ENCODE measurements at places on chromosomes 6 and 20.

GRCh38 chr20:23513164-23513563, 22.2 kb downstream of the CST8 start:
- no peak for DNase-seq

GRCh38 chr6:156771047-156771446, 6.1 kb upstream of the ARID1B start:
- DNase-seq: no peak

- no peak for DNase-seq
Observed at GRCh38 chr6:135842618-135843392, 8.7 kb upstream of the PDE7B start.

- no peak for DNase-seq
Observed at GRCh38 chr6:70673601-70674000, 5.9 kb downstream of the SMAP1 start.

DNA sequence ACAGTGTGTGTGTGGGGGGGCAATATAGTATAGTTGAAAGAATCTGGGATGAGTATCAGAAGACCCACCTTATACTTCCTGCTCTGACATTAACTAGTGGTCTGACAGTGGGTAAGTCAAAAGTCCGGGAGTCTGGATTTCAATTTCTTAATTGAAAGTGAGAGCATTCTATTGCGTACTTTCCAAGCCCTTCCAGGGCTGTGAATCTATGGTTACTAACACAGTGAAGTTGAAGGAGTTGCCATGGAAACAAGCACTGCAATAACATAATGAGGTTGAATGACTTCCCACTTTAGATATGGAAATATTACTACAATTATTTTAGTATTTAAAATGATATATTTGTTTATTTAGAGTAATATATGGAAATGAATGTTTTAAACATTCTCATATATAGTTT, 80.2 kb downstream of the MLIP start:
- no peak for DNase-seq

GRCh38 chr6:169092375-169092774, 161.3 kb downstream of the THBS2 start:
- DNase-seq: no peak

DNA sequence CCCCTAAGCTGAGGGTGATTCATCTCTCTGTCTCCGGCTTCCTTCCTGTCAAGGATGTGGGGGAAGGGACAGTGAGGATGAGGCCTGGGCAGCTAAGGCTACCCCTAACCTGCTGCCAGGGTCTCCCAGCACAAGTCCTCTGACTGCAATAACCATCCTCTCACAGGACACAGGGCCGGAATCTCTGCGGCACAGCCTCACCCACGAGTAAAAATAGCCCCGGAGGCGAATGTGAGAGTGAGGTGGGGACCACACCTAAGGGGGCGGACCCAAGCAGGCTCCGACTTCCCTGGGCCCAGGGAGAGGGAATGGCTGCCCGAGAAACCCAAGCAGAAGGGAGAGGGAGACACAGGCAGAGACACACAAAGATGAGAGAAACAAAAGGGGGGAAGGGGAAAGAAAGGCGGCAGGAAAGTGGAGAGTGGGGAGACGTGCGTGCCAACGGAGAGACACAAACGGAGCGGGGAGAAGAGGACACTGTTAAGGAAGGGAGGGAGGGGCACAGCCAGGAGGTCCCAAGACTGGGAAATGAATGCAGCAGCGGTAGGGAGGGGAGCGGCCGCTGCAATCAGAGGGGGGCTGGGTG, 1.4 kb downstream of the CLIC1 start:
- DNase-seq: peak; percentile 39

GRCh38 chr6:104700371-104701185, 159.1 kb downstream of the HACE1 start:
- DNase-seq: no peak

GRCh38 chr6:12160326-12160725, 129.8 kb upstream of the EDN1 start:
- DNase-seq: no peak

GRCh38 chr6:170423814-170424603, 117.5 kb downstream of the FAM120B start:
- DNase-seq: no peak

GRCh38 chr6:87213364-87213763, 58.0 kb downstream of the ZNF292 start:
- DNase-seq: no peak

DNA sequence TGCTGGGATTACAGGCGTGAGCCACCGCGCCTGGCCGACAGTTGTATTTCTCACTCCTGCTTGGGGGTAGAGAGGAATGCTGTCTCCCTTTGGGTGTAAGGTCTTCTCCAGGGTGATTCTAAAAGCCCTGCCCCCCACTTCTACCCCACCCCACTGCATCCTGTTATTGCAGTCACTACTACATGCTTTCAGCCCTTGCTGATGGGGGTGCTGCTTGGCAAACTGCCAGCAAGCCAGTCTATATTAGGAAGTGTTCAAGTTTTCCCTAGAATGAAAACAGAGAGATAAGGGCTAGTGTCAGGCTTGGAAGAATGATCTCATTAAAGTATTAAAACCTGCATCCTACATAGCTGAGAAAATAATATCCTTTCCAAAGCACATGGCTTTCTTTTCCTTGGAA, 31.3 kb downstream of the TTI1 start:
- DNase-seq: no peak

DNA sequence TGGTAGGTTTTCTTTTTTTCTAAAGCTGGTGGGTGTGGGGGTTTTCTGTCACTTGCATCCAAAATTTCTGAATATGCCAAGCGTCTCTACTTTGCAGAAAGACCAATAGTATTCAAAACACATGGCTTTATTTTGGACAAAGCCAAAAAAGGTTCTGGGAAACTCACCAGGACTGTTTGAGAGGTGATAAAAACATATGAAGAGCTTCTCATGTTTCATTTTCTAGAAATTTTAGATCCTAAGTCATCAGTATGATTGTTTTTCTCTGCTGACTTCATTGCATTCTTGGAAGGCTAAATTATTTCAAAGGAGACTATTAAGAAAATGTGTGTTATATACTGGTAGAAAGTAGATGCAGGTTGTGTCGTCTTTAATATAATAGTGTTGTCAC, 51.3 kb downstream of the GCLC start:
- DNase-seq: no peak

GRCh38 chr20:3165473-3166337, 6.0 kb upstream of the FASTKD5 start:
- peak; percentile 72 for DNase-seq

DNA sequence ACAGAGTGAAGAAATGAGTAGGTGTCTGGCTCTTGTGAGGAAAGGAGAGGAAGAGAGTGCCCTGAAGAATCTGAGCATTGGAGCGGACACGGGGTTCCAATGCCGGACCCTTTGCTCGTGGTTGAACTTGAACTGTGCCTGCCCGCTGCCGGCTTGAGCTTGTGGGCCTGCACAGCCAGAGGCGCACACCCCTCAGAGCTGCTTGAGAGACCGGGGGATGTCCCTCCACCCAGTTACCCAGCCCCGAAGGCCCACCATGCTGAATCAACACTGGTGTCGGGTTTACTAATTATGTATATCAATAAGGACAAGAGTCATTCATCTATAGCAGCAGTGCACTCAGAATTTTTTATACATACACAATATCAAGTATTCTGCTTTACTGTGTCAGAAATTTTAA, 218.3 kb upstream of the CST7 start:
- no peak for DNase-seq

GRCh38 chr6:133436652-133437051, 195.5 kb downstream of the EYA4 start:
- no peak for DNase-seq

- peak; percentile 48 for DNase-seq
Observed at GRCh38 chr6:25218346-25218745, 60.8 kb upstream of the CARMIL1 start.

DNA sequence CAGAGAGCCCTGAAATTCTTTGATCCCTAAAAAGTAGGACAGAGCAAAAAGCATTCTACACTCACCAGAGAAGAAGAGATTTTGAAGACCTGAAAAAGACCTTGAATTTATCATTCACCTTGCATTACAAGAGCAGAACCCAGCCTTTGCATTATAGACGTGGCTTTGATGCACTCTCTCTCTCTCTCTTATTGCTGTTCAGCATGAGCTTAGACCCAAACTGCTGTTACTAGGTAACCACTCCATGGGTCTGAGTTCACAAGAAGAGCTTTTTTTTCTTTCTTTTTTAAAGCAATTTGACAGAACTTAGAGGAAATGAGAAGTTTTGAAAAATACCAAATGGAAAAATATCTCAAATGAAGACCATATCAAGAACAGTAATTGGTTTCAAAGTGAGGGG, 44.4 kb downstream of the COL9A1 start:
- no peak for DNase-seq

GRCh38 chr6:34484899-34485298, 19.0 kb downstream of the PACSIN1 start:
- no peak for DNase-seq

DNA sequence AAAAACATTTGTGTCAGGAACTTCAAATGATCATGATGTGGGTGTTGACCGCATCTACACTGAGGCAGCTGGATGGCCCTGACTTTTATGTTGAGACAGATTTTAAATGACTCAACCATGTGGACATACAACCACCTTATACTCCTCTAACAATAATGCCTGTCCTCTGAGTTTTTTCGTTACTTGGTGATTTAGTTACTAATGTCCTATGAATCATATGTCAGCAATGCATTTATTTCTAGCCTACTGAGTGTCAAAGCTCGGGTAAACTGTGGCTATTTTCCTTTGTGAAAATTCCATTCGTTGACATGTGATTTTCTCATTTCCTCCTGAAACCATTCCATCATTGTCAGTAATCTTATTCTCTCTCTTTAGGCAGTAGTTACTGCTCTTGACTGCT, 38.9 kb upstream of the NKX2-4 start:
- no peak for DNase-seq

GRCh38 chr6:137699031-137699683, 167.9 kb upstream of the TNFAIP3 start:
- no peak for DNase-seq

- DNase-seq: no peak
Observed at GRCh38 chr20:23043376-23043775, 6.1 kb downstream of the THBD start.

- no peak for DNase-seq
Observed at GRCh38 chr6:46054516-46054915, 38.9 kb upstream of the CLIC5 start.

- DNase-seq: peak; percentile 95
Observed at GRCh38 chr6:138405816-138406413, 1.9 kb downstream of the HEBP2 start.

GRCh38 chr20:60063048-60063451, 104.8 kb downstream of the CDH26 start:
- DNase-seq: no peak

DNA sequence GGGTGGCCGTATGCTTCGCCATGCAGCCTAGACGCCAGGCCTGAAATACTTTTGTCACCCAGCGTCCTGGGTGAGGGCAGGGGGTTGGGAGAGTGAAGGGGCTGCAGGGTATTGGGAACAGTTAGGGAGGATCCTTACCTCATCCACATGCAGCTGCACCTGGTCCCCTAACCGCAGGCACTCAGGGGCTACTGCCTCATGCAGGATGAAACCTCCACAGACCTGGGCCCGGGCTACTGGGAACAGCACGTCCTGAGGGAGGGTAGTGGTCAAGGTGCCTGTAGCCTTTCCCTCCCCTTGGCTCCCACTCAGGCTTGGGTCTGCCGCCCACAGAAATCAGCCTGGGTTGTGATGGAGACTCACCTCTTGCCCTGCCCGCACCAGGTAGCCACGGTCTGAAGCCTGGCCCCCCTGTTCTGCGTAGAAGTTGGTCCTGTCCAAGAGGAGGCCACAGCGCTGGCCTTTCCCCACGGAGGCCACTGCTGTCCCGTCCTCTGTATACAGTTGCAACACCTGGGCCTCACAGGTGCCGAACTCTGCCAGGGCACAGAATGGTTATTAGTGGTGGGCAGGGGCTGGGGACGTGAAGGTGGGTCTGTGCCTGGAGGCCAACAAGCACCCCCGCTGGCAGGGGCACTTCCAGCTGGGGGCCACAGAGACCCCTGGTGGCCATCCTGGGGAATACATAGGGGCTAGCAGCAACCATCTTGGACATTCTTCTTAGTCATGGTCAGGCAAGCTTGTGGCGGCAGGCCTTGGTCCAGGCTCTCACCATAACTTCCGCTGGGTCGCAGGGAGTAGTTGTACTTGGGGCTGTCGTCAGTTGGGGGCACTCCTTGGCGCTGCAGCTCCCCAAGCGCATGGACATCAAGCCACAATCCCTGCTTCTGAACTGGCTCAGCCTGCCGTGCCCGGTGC, 8.6 kb downstream of the AARS2 start:
- DNase-seq: no peak

- no peak for DNase-seq
Observed at GRCh38 chr6:38220069-38220723, 400.7 kb downstream of the ZFAND3 start.

GRCh38 chr20:48709744-48710143, 118.1 kb downstream of the PREX1 start:
- DNase-seq: no peak

GRCh38 chr6:132136981-132137380, 185.8 kb upstream of the CCN2 start:
- no peak for DNase-seq

DNA sequence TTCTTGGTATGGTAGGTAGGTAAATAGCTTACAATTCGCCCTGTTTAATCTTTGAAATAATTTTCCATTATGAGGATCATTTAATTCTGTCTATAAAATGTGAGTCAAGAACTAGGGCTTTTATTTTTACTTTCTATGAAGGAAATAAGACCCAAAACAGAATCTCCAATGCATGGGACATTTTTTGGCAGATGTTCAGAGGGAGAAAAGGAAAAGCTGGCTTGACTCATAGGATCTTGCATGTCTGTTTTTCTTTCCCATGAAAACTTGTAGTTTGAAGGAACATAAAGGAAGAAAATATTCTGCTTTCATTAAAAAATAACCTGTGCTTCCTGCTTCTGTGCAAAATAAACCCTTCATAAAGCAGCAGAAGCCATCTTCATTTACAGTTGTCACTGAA, 143.1 kb upstream of the INSM1 start:
- DNase-seq: no peak

Data from DMS79 treated with DMSO at 0.1 percent for 48 hours (cell line).